ENCODE measurements at places on chromosomes 7 and 10.

- DNase-seq = no peak
Observed at GRCh38 chr10:121631365-121632029, 33.3 kb upstream of the FGFR2 start.

DNA sequence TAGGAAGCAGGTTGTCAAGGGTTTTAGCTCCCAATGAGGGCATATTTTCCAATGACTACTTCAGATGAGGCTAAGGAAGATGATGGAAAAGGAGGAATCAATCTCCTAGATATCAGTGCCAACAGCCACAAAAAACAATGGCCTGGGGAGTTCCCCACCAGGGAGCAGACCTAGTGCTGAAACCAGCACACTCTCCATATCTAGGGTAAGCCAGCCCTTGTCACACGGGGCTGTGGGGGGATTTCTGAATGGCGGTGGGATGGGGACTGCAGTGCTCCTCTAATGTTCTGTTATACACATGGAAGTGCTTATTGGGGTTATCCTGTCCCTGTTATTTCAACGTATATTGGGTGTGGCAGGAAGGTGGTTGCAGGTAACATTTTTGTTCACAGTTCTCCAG lies 18.5 kb downstream of the EPC1 start:
- DNase-seq = no peak

- no peak for DNase-seq
Observed at GRCh38 chr10:97013983-97014382, 171.8 kb downstream of the SLIT1 start.

DNA sequence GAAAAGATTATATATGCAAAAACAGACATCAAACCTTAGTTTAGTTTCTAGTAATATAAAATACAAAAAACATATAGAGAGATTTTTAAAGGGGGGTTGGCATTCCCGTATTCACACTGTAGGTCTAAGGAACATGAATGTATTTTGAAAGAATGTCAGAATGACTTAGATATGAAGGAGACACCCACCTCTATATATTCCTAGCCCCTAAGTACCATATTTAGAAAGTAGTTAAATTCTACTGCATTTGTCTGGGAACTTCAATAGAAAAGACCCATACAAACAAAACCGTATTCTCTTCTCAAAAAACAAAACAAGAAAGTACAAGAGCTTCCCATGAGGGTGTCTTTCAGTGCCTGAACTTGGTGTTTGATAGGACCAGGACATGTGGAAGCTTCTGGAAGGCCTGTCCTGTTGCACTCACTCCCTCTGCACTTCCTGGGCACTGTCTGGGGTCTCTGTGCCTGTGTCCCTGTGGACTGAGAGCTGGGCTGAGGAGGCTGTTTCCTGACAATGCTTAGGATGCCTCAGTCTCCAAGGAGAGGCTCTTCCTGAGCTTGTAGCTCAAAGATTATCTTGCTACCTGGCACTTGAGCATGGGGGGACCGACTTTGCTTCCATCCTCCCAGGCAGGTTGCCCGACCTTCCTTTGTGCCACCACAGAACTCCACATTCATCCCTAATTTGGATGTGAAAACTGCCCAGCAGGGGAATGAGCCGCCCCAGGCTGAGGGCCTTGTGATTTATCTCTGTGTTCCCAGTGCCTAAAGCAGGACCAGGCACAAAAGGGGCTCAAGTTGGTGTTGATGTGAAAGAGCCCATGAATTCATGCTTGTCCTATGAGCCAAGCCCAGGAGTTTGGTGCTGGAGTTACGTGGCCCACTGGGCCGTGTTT lies 44.4 kb upstream of the KLF6 start:
- no peak for DNase-seq

DNA sequence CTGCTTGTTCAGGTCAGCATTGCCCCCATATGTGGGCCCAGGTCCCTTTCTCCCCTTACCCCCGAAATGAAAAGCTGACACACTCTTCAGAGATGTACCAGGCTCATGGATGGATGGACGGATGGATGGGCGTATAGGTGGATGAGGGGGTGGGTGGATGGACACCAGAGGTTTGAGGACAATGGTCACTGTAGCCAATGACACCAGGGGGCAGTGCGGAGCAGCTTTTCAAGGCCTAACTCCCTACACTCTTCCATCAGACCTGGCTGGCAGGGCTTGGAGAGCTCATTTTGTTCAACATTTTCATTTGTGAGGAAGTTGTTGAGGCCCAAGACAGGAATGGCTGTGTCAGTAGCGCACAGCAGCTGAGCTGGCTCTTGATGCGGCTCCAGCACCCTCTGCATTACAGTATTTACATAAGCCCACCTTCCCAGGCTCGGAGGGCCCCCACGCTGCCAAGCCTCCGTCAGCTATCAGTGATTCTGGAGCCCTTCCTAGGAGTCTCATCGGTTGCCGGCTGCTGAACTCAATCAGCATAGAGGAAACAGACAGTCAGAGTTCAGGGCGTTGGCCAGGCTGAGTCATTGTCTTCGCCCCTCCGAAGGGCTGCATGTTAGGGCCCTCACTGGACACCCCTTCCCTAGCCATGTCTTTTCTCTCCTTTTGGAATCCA lies 11.6 kb upstream of the FFAR4 start:
- DNase-seq = peak; percentile 88

DNA sequence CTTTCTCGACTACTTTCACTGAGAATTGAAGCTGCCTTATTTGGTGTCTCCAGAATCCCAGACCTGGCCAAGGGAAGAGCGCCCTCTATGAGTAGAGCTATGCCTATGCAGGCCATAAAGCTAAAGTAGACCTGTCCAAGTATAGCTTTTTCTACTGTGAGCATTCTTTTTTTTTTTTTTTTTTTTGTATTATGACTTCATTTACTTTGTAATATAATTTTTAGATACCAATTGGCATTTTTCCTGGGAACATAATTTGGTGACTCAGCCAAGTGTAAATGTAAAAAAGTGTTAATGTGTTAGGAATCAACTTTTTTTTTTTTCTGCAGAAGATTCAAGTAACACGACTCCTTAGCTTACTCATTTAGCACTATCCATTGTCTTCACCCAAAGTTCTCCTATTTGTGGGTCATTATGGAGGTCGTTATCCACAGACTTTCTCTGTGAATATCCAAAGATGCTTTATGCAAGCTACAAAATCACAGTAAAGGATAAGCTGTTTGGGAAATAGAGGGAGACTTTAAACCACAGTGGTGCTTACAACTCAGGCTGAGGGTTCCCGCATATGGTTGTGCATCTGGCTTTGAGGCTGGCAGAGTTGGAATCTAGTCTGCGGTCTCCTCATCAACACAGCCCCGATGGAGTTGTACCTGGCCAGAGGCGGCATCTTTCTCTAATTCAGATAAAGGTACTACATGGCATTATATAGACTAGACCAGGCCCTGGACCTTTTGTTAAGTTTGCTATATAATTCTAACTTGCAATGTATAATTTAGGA lies 1040.2 kb upstream of the SORCS1 start:
- DNase-seq = peak; percentile 16
